ENCODE measurements at places on chromosomes 5 and 9.

GRCh38 chr5:154356020-154356655, 89.7 kb upstream of the SAP30L start:
- DNase-seq: no peak

GRCh38 chr9:127746959-127747569, 12.0 kb upstream of the TOR2A start:
- DNase-seq: no peak

GRCh38 chr5:6322163-6322713, 56.1 kb downstream of the MED10 start:
- DNase-seq: no peak

DNA sequence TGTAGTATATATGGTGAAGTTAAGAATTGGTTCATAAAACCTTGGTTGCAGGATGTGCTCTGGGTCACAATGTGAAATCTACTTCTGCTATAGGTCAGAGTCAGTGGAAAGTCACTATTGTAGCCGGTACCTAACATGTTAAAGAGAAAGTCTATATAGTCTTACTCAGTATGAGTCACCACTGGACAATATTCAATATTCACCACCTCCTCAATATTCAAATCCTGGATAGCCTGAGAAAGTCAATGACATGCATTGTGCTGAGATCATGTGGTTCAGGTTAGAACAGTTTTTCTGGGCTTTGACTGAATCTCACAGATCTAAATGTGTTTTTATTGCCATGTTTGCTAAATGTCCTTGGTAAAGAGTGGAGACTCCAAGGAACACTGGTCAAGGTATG, 108.8 kb downstream of the HMHB1 start:
- DNase-seq: no peak

DNA sequence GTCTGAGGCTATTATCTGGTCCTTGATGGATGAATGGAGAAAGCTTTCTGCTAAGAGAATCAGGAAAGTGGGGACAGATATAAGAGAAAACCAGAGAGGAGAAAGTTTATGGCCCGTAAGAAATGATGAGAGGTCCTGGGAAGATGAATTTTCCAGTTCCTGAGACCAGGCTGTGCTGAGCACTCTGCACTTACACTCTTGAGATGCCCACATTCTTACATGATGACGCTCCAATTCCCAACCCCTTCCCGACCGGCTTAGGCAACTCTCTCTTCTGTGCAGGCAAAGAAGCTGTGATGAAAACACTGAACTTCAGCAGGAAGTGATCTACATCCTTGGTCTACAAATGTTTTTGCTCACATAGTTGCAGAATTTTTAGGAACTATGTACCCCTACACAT, 417.0 kb downstream of the ARHGEF28 start:
- no peak for DNase-seq

DNA sequence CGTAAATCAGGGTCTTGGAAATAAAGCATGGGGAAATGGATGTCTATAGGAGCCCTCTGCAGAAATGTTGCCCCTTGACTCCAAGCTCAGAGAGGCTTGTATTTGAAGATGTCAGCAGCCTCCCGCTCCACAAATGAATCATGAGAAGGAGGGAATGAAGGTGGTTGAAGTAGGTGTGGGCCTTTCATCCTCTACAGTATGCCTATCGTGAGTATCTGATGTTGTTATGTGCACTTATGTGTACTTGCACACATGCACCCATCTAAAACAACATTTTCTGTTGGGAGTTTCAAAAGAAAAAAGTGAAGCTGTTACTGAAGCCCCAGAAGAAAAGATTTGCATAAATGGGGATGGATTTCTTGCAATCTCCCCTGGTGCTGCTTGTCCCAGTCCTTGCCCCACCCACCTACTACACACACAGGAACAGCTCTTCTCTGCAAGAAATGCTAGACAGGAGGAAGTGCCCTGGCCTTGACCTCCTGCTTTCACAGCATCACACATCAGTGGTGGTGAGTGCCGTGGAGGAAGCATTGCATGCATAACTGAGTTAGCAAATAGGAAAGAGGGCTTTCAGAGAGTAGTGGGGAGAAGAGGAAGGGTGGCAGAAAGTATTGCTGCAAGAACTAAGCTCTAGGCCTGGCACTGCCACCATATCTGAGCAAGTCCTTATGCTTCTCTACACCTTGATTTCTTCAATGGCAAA, 156.1 kb downstream of the SNX18 start:
- DNase-seq: peak; percentile 26

GRCh38 chr9:89427621-89428221, 70.2 kb downstream of the SEMA4D start:
- DNase-seq: peak; percentile 89

DNA sequence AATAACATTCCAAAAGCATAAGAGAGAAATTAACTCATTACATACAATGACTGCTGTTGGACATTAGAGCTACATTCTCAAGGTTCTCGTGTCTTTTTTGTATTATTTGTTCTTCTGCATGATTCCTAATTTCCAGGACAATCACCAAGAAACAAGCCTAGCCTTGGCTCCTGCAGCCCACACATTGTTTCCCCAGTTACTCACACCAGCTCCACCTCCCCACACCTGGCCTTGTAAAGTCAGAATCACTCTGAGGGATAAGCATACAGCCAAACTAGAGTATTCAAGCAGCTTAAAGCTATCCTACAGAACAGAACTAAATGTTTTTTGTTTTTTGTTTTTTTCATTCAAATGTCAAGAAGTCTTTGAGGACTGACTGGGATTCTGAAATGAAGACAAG, 189.2 kb downstream of the HINT1 start:
- DNase-seq: no peak

GRCh38 chr5:147187099-147187540, 47.7 kb upstream of the STK32A start:
- DNase-seq: no peak

Data from activated T-cell treated with anti-CD3 and anti-CD28 coated beads, Interleukin-2, amount 50 U/mL, for 48 hours (primary cell).